ENCODE measurements at places on chromosomes 12 and 14.

DNA sequence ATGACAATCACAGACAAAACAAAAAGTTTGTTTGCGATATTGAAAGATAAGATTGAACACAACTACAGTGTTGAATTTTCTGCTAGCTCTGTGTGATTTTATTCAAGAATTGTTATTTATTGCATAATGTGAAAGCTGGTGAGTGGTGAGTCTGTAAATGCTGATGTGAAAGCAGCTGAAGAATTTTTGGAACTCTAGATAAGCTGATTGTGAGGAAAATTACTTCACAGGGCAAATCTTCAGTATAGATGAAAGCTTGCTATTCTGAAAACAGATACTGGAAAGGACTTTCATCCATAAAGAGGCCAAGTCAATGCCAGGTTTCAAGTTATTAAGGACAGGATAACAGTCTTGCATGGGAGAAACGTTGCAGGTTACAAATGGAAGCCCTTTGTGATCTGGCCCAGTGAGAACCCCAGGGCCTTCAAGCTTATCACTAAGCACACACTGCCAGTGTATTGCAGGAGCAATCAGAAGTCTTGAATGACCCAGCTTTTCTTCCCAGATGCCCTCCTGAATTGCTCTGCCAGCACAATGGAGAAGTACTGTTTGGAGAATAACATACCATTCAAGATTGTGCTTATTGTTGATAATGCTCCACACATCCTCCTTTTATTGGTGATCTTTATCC lies 153.7 kb downstream of the PCNX1 start:
- DNase-seq, result no peak

GRCh38 chr14:68392393-68393141 lies 400.3 kb downstream of the ZFP36L1 start:
- DNase-seq, result no peak

DNA sequence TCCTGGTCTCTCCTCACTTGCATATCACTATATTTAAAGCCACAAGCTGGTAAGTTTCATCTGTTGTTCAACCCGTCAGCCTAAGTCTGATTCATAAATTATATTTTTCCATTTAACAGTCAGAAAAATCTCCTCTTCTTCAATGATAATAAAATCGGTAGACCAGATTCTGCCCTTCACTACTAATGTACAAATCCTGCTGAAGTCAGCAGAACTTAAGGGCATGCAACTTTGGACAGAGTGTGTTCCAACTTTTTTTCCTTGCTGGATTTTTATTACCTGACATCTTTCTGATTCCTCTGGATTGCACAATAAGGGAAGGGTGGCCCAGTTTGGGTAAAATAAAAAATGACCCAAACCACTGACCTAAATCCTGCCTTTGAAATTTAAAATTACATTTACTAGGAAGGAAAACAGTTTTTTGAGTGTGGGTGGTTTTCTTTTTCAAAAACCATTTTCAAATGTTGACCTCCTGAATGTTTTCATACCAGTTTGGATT lies 125.4 kb upstream of the DIO2 start:
- DNase-seq, result no peak

DNA sequence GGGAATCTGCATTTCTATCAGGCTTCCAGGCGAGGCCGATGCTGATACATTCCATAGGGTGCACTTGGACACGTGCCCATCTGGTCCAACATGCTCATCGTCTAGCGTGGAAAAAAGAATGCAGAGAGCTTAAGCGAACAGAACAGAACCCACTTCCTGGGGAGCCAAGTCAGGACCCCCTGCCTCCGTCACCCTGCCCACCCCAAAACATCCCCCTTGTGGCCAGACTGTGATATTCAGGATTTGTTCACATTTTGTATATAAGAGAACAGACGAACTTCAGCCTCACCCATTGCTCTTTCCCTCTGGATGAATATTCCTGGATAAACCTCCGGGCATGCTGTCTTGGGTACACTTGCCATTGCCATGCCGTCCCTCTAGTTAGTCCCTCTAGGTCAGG lies 4.3 kb upstream of the PIWIL1 start:
- DNase-seq, result no peak

GRCh38 chr12:58458102-58458501 lies 462.2 kb downstream of the LRIG3 start:
- no peak for DNase-seq

GRCh38 chr14:86683561-86683960 lies 1153.6 kb downstream of the FLRT2 start:
- DNase-seq, result no peak

GRCh38 chr12:42145197-42145549 lies 499 bp upstream of the GXYLT1 start:
- DNase-seq, result no peak

DNA sequence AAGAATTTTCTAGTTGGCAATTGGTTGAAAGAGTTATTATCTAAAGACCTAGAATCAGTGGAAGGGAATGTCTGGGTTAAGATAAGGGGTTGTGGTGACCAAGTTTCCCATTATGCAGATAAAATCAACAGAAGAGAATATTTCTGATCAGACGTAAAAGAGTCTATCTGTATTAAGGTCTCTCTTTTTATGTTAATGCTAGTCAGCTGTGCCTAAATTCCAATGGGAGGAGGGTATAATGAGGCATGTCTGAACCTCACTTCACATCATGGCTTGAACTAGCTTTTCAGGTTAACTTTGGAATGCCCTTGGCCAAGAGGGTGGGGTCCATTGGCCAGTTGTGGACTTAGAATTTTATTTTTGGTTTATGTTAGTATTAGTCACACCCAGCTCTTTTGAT lies 34.3 kb upstream of the CHST11 start:
- DNase-seq, result no peak

- DNase-seq, result no peak
Observed at GRCh38 chr14:86217523-86217922, 687.6 kb downstream of the FLRT2 start.

GRCh38 chr14:29098656-29099055 lies 332.1 kb downstream of the FOXG1 start:
- DNase-seq, result no peak

Data from activated naive CD8-positive, alpha-beta T cell treated with anti-CD3 and anti-CD28 coated beads, Interleukin-2, amount 10 ng/mL, durations not matched to agents 7 days and 5 days (primary cell).